Cortex of kidney (tissue), 1 donor: ENCODE measurements at places on chromosomes 7 and 10.

GRCh38 chr10:49577182-49577925 lies 32.8 kb upstream of the SLC18A3 start:
- DNase-seq = no peak

DNA sequence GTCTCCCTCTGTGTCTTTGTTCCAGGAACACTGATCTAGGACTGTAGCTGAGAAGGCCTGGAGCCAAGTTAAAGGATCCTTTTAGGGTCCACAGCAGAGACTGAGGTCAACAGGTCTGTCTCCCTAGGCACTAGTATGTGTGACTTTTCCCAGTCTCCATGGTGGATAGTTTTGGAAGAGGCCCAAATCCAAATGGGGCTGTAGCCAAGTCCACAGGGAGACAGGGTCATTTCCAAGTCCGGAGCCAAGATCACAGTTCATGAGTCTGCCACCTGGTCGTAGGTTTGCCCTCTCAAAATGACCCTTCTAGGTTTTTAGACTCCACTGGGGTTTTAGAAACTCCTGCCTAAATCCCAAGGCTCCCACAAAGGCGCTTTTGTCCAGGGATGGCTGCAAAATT lies 16.8 kb downstream of the ZNF277 start:
- no peak for DNase-seq

DNA sequence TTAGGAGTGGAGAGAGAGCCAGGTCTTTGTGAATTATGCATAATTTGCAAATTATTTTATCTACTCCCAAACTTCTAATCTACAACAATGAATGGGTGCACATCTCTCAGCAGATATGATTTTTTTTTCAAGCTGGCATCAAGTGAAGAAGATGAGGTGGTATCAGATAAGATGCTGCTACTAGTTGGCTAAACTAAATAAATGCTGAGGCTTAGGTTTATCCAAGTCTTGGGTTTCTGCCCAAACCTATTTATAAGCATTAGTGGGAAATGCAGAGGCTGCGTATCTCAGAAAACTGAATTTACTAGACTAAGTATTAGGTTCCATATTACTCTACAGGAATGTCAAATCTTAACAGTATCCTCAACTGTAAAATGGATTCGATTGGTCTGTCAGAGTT lies 703.0 kb upstream of the CELF2 start:
- DNase-seq = no peak

DNA sequence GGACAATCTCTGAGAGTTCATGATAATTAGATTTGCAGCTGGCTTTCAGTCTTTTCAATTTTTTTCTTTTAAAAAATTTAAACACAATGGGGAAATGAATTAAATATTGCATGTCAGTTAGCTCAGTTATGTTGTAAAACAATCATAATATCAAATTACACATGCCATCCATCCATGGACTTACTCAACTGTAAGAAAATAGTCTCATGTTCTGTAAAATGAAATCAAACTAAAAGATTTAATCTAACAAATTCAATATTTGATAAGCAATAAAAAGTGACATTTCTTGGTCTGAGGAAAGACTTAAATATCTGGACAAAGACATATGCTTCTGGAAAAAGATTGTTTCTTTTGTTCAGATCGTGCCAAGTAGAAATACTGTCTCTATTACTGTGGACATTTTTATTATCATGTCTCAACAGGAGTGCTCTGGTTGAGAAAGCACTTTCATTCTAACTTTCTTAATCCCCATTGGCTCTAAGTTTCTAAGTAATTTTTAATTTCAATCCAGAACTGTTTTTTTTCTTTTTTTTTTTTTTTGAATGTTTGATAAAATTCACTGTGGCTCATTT lies 179.2 kb upstream of the FAM3C start:
- no peak for DNase-seq

DNA sequence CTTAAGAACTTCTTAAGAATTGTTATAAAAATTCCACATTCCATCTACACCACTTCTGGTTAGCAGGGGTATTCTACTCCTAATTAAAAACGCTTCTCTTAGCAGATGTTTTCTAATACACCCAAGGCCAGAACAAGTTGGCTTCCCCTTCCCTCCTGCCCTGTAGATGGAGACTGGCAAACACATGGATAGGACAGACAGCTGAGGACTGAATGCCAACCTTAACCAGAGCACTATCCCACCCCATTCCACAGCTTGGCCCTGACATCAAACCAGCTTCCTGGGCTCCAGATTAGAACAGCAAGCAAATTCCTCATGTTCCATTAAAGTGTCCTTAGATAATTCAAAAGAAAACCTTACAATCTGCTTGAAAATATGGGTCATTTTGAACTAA lies 56.6 kb upstream of the IL6 start:
- DNase-seq = no peak

DNA sequence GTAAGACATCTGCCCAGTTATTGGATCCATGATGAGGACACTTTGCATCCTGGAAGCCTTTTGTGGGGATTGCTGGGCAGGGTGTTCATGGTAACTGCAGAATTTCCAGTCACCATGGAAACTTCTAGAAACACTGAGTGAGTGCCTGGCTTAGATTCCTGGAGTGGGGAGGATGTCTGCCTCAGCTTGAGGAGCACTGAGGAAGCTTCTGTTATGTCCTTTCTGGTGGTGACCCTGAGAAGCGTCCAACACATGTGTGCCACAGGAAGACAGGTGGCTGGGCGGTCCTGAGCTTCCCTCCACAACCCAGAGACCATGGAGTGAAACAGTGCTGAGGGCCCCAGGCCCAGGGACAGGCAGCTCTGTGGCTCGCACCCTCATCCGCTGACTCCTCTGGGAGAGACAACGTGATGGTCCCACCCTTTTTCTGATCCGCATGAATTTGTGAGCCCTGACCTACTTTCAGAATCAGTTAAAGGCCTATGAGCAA lies 191.8 kb upstream of the CXCL12 start:
- no peak for DNase-seq

GRCh38 chr10:6233725-6234277 lies 31.1 kb downstream of the PFKFB3 start:
- no peak for DNase-seq

GRCh38 chr10:117983961-117984360 lies 62.8 kb downstream of the RAB11FIP2 start:
- DNase-seq = no peak

- no peak for DNase-seq
Measured at GRCh38 chr10:110865186-110865808, 6.4 kb upstream of the PDCD4 start.

- DNase-seq = no peak
Measured at GRCh38 chr10:85612378-85612775, 754.2 kb downstream of the GRID1 start.

DNA sequence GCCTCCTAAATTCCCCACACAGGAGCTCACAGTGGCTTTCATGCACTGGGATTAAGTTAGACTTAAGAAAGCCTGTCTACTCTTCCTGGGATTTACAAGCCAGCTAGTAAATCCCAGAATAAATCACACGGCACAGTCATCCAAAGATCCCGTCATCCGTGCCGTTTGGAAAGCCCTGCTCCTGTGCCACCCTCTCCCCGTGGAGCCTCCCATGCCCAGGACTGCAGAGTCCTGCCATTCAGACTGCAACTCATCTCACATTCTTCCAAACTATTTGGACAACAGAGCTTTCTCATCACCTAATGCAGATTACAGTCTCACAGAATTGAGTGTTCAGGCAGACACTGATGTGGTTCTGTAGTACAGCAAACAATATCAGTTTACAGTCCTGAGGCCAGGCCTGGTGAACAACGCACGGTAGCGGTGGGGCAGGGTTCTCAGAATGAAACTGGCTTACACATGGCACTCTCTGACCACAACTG lies 166.5 kb downstream of the EGFR start:
- no peak for DNase-seq

DNA sequence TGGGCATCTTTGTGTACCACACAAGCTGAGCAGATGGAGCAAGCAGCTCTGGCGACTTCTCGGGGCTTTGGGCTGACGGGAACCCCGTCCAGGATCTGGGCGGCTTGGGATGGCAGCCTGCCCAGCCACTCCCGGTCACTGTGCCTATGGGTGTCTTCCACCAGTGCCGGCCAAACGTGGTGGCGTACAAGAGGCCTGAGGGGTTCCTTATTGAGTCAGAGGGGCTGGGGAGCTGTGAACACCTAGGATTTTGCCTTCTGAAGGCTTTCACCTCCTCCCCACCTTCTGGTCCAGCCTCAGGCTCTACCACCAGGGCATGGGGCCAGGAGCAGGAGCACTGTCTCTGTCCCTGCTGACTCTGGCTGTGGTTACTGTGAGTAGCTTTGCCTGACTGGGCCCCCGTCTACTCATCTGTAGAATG lies 71.8 kb upstream of the PPIF start:
- no peak for DNase-seq

DNA sequence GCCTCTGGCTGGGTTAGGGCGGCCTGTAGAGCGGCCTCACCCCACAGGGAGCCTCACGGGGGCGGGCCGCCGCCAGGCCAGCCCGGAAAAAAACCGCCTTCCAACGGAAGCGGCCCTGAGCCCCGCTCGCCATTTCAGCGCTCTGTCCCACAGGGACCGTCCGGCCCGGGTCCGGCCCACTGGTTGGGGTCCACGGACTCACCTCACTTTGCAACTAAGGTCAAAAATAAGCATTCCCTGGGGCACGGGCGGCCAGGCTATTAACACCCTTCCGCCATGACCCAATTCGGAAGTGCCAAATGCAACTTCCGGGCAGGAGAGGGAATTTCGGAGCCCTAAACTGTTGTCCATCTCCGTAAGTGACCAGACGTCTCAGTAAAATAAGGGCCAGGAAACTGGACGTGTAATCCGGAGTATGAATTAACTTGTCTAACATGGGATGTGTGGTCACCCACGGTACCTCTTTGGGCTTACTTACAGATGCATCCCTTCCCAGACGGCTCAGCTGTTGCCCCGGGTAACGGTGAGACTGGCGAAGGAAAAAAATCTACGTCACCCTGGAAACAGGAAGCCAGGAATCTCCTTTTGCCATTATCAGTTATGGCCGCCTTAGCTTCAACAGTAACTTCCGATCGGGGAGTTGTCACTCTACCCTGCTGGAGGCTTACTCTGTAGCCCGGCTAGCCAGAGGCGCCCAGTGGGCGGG lies at the start of gene BBIP1:
BBIP1 (minus strand) TSS at position 538 of the 706 bp plus-strand sequence. CDS start 1,023 bp downstream, outside the sequence.
- peak; percentile 73 for DNase-seq

- DNase-seq = no peak
Measured at GRCh38 chr7:105779856-105780780, 96.3 kb downstream of the ATXN7L1 start.

DNA sequence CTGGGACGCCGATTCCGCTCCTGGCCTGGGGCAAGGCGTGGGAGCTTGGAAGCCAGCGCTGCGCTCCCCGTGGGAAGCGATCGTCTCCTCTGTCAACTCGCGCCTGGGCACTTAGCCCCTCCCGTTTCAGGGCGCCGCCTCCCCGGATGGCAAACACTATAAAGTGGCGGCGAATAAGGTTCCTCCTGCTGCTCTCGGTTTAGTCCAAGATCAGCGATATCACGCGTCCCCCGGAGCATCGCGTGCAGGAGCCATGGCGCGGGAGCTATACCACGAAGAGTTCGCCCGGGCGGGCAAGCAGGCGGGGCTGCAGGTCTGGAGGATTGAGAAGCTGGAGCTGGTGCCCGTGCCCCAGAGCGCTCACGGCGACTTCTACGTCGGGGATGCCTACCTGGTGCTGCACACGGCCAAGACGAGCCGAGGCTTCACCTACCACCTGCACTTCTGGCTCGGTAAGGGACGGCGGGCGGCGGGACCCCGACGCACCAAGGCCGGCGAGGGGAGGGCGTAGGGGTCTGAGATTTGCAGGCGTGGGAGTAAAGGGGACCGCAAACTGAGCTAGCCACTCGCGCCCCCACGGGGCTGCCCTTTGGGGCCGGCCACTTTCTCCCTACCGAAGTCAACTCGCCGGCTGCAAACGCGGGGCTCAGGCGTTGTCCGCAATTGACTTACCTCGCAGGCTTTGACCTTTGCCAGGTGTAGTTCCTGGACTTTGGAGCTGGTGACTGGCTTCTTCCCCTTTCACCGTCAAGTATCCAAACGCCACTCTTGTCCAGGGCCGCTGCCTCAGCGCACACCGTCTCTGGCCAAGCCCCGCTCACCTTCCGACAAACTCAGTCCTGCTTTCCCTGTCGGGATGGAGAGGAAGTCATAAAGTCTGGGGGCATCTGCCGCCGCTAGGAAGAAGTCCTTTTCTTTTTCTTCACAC lies at the start of gene SCIN:
SCIN (plus strand) TSS at position 187 of the 928 bp plus-strand sequence; CDS start at position 254, 67 bp downstream.
- DNase-seq = no peak

DNA sequence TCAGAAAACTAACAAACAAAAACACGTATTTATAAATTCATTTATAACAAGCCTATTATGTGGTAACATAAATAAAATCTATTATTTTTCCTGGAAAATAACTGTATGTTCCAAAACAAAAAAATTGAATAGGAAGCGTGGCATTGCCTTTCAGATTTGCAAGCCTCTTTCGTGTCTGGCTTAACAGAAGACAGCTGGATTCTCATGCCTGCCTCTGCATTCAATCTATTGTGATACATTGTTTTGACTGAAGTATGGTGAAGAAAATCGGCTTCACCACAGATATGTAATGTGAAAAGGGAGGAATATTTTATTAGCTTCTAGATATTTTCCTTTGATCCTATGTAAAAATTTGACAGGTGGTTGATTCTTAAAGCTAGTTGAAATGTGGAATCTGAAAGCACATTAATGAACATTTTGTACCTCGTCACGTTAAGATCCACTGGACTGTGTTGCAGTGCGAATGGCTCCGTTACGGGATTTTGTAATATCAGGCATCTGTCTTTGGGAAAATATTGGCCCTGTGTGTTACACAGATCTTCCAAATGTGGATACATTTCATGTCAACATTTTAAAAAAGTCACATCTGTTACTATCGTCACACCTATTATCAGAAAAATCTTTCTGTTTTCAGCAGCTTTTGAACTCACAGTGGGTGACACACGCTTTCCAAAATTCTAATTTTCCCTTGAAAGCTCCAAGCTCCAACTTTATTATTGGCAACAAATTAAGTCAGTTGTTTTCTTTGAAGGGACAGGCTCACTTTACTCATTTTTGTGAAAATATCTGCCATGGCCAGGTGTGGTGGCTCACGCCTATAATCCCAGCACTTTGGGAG lies 26.2 kb downstream of the PALD1 start:
- no peak for DNase-seq

DNA sequence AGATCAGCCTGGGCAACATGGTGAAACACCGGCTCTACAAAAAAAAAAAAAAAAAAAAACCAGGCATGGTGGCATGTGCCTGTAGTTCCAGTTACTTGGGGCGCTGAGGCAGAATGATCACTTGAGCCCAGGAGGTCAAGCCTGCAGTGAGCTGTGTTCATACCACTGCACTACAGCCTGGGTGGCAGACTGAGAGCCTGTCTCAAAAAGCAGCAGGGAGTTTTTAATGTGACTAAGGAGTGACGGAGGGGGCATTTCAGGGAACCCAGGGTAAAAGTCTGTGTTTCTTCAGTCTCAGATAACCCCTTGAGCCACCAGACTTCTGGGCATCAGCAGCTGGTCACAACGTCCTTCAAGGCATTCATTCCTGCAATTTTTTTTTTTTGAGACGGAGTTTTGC lies 2.2 kb upstream of the C10orf95 start:
- DNase-seq = no peak

GRCh38 chr10:24751716-24752115 lies 28.0 kb upstream of the ARHGAP21 start:
- DNase-seq = no peak

DNA sequence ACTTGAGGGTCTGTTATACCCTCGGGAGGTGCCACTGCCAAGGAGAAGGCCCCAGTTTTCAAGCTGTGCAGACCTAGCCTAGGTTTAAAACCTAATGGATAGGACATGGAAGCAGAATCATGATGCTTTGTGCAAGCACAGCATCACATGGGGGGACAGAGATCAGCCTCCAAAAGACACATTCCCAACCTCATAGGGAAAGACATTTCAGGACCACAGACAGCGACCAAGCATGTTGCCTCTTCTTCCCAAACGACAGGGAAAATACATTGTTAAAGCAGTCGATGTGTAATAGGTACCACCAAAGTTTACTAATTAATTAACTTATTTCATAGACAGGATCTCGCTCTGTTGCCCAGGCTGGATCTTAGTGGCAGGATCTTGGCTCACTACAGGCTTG lies 573.9 kb downstream of the TCERG1L start:
- no peak for DNase-seq
